Stimulated activated effector memory CD8-positive, alpha-beta T cell treated with anti-CD3 and anti-CD28 coated beads, Interleukin-12 subunit alpha, Interleukin-12 subunit beta, amount 100 ng/mL, for 72 hours (primary cell): ENCODE measurements at places on chromosomes 7 and 10.

DNA sequence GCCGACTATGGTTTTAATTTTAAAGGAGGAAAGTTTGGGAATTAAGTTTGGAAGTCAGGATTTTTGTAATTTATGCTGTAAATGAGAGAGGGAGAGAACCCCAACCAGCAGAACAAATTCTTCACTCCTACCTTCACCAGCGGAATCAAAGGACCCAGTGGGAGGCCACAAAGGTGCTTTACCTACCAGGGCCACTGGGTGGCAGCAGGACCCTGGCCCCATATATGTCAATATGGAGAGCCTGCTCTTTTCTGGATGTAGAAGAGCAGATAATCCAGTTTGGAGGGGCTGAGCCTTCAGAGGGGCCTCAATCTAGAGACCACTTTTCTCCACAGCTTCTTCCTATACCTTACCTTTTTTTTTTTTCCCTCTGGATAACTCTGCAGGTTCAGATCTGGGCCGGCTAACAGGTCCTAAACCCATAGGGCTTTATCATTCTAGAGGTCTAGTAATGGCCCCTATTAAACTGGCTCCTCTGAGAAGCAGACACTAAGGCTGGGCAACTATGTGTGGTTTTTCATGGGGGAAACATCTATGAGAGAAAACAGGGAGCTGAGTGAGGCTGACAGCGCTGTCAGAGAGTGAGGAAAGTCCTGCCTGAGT lies 8.5 kb upstream of the SCD start:
- peak; percentile 89 for DNase-seq

DNA sequence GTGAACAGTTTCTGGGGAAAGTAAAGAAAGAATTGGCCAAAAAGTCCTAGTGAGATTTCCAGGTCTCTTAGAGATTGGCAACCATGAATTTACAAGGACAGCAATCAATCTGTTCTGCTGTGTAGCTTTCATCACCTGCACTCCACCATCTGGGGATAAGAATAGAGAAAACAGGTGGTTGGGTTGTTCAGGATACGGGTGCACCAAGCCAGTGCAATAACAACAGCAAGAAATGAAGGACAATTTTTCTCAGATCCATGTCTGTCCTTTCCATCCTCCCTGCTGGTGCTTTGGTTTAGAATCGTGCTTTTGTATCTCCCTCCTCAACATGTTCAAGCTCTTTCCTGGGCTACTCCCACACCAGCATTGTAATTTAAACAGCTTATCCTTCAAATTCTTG lies 787.7 kb downstream of the GRID1 start:
- DNase-seq = no peak

GRCh38 chr7:96495751-96496216 lies 173.9 kb upstream of the SLC25A13 start:
- peak; percentile 6 for DNase-seq

GRCh38 chr10:31099664-31100063 lies 68.0 kb upstream of the ZNF438 start:
- no peak for DNase-seq

GRCh38 chr10:45000752-45001380 lies at the start of gene ZNF22:
ZNF22 (plus strand) TSS chr10:45000923; CDS start chr10:45003369, 2,446 bp downstream.
- DNase-seq = peak; percentile 87

DNA sequence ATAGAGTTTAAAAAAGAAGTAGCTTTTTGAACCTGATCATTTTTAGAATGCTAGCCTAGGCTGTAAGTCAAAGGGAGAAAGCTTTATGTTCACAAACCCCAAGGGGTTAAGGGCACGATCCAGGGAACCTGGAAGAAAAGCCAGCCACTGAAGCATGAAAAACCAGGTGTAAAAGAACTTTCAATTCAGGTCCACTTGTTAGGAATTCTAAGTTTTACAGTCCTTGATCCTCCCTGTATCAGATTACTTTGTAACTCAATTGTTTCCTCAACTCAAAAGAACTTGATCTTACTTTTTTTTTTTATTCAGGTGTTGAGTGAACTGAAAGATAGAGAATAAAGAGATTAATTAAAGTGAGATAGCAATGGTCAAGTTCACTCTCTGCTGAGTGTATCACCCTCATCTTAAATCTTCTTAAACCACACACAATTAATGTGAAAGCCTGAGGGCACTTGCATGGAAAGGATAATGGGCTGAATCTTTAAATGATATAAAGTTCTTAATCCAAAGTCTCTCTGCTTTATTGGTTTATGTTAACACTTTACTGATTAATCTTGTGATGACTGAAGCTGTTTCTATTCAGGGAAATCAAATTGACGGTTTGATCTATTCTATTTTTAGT lies 672.2 kb upstream of the LRRN3 start:
- DNase-seq = no peak

DNA sequence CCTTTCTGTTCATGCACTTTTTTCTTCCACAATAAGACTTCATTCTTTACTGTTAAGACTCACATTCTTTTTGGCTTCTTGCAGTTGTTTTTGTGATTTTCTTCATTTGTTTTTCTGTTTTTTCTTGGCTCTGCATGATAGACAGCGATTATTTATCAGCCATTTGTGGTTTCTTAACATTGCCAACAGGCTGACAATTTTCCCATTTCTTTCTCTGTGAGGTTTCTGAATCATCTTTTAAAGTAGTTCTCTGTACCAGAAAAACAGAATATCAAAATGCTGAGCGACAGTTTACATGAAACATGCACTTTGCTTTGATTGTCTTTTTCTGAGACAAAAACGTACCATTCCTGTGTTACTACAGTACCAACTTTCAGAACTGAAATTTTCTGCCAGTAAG lies 334.2 kb upstream of the MAGI2 start:
- DNase-seq = no peak

DNA sequence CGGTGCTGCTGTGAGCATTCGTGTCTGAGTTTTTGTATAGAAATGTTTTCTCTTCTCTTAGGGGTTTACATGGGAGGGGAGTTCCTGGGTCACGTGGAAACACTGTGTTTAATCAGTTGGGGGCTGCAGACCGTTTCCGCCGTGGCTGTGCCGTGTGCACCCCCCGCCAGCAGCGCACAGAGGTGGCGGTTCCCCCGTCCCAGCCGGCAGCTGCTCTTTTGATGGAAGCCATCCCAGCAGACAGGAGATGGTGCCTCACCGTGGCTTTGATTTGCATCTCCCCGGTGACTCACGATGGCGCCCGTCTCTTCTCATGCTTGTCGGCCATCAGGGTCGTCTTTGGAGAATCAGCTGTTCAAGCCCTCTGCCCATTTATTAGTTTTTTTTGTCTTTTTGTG lies 34.9 kb upstream of the FOXL3 start:
- no peak for DNase-seq

DNA sequence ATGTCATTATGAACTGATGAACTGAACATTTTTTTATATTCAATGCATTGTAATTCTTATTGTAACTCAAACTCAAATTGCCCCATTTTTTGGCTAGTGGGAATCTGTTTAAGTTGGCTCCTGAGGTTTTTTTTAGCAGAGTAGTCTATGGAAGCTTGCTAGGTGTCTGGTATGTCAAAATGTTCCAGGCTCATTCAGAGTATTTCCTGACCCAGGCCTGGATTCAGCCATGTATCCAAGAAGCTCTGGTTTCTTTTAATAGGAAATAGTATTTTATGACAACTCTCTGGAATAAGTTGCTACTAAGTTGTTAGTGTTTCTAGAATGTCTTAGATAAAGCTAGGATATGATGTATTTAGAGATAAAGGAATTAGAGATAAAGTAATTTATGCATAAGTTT lies 288.0 kb downstream of the ARL4A start:
- no peak for DNase-seq

- DNase-seq = peak; percentile 35
These were observed 524 bp upstream of the PRXL2A start for GRCh38 chr10:80407812-80408241.

- no peak for DNase-seq
These were observed 20.6 kb upstream of the CHCHD3 start for GRCh38 chr7:133102276-133103060.

- DNase-seq = no peak
These were observed 143.6 kb downstream of the CDK14 start for GRCh38 chr7:90739716-90740115.
